ENCODE measurements at places on chromosomes 7 and 10. TPM values are rescaled to one million over a fixed set of nuclear protein-coding genes. Genes with fewer than 3 reads are reported as not detected.
A peak's percentile ranks its signal among the peaks of the same experiment; 100 is the strongest.

DNA sequence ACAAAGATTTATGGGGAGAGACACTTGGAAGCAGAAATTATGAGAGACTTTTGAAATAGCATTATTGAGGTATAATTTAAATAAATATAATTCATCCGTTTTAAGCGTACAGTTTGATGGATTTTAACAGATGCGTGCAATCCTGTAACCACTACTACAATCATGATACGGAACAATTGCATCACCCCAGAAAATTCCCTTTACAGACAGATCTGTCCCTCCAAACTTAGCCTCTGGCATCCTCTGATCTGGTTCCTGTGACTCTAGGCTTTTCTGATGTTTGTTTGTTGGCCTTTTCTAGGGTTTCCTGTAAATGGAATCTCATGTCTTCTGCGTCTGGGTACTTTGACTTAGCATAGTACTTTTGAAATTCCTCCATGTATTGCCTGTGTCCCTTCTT is 15.5 kb downstream of the UBN2 start:
- no peak for ATAC-seq

The NACAD gene
- total RNA-seq = 7.0 TPM

GRCh38 chr10:1287971-1288401 is 231.8 kb downstream of the WDR37 start:
- ATAC-seq = peak; percentile 52

DNA sequence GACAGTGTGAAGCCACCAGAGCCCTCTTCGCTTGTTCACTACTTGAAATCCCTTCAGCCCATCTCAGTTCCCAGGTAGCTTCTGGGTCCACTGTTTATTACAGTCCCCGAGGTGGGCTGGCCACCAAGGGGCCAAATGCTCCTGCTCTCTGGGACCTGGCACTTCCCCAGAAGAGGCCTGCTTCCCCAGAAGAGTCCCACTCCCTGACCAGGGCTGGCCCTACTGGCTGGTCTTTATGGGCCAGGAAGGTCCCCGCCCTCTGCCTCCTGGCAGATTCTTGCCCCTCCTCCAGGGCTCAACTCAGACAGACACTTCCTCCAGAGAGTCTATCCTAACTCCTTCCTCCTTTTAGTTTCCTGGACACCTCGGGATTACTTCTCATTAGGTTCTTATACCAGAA is 70.7 kb upstream of the LRRC18 start:
- no peak for ATAC-seq

- ATAC-seq = no peak
Observed at GRCh38 chr10:116082762-116083161, 190.2 kb downstream of the GFRA1 start.

The GIMAP6 gene
- 15.7 TPM for total RNA-seq

The ELMO1 gene
- total RNA-seq = 46.4 TPM

GRCh38 chr10:24703700-24704099 is 20.0 kb downstream of the ARHGAP21 start:
- ATAC-seq = no peak

- ATAC-seq = peak; percentile 16
Observed at GRCh38 chr10:25059990-25060389, 43.6 kb downstream of the THNSL1 start.

The LRMDA gene
- total RNA-seq = 7.9 TPM

DNA sequence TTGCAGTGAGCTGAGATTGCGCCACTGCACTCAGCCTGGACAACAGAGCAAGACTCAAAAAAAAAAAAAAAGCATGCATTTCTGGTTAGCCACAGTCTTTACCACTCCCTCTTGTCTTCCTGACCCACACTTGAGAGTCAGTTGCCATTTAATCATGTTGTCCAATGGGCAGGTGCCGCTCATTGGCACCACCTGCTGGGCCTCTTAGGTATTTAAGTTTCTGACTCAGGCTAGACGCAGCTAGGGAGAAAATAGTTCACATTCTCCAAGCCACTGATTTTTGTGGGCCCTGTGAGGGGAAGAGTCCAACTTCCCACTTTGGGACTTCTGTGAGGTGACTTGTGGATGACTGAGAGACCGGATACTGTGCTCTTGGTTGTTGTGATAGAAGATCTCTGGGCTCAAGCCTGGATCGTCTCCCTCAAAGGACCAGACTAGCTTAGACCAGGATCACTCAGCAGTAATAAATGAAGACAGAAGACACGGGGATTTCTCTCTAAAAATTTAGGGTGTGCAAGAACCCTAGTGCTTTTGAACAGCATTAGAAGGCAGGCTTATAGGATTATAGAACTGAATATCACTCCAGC is 26.8 kb upstream of the SORCS3 start:
- no peak for ATAC-seq

DNA sequence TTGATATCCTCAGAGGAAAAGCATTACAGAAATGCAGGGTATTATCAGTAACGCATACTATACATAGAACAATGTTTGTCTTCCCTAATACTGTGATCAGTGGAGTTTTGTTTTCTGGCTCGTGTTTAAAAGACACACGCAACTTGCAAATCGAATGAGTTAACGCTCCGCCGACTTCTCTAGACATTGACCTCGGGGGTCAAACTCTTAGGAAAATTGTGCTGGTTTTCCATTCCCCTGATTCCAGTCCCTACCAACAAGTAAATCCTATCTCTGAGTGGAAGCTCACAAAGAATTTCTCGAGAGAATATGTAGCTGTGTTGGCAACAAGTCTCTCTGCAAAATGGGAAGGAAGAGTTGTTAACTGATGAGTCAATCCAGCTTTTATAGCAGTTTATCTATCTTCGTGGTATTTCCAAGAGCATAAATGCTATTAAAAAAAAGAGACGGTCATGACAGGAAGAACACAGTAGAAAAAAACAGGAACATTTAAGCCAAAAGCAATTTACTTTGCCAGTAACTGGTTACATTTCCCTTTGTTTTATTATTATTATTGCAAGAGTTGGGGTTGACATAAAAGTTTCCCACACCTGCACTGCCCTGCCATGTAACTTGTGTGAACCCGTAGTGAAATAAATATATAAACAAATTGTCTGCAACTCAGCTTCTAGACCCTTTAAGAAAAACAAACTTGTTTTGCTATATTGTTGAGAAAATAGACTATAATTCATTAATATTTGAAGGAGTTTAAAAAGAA is 144.4 kb downstream of the ARID5B start:
- peak; percentile 26 for ATAC-seq

DNA sequence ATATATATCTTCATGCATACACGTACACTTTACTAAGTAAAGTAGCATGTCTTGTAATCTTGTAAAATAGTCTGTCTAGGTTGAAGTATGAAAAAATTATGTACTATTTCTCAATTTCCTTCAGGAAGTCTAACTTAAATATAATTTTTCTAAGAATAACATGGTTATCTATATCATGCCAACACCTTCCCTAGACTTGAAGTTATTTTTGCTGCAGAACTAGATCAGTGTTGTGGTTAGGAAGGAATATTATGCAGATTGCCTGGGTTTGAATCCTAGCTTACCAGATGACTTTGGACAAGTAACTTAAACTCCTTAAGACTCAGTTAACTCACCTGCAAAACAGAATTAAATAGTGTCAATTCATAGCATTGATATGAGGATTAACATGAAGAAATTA is 142.2 kb upstream of the SEMA3A start:
- ATAC-seq = no peak

The GRM8 gene
- 3.4 TPM for total RNA-seq

The SLC26A3 gene
- total RNA-seq = 6.9 TPM

The CARD11 gene
- total RNA-seq = 0.27 TPM

The ZNHIT1 gene
- 84.8 TPM for total RNA-seq

DNA sequence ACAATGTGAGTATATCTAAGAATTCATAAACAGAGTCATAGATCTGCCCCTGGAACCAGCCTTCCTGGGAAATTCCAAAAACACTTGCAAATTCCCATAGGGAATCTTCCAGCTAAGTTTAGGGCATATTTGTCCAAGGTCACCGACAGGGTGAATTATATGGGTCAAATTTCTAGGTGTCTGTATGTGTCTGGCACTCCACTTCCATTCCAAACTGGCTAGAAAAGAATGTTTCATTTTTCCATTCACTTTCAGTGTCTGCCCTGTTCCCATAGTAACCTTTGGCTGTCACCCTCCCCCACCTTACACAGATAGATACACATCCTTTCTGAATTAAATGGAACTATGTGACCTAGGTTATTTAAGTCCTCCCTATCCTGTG is 230.9 kb downstream of the CREB5 start:
- peak; percentile 20 for ATAC-seq

GRCh38 chr10:2120746-2121145 is 383.4 kb upstream of the ADARB2 start:
- no peak for ATAC-seq

GRCh38 chr10:103227416-103227815 is 18.3 kb upstream of the RPEL1 start:
- no peak for ATAC-seq

- ATAC-seq = no peak
Observed at GRCh38 chr7:105989191-105989590, 26.1 kb downstream of the CDHR3 start.

DNA sequence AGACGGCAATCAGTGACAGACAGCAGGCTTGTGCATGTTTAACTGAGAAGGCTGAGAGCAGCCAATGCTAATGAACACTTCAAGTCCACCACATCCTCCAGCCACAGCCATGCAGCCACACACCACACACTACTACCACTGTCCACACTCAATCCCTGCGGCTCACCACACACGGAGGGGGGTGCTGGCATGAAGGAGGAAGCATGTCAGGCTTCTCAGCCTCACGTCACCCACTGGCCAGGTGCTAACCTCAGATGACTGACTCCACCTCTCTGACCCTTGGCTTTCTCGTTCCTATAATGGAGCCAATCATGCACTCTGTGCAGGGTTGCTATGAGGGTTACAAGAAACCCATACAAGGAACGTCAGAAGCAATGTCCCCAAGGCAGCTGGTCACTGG is 165.4 kb upstream of the RNF32 start:
- ATAC-seq = peak; percentile 19

DNA sequence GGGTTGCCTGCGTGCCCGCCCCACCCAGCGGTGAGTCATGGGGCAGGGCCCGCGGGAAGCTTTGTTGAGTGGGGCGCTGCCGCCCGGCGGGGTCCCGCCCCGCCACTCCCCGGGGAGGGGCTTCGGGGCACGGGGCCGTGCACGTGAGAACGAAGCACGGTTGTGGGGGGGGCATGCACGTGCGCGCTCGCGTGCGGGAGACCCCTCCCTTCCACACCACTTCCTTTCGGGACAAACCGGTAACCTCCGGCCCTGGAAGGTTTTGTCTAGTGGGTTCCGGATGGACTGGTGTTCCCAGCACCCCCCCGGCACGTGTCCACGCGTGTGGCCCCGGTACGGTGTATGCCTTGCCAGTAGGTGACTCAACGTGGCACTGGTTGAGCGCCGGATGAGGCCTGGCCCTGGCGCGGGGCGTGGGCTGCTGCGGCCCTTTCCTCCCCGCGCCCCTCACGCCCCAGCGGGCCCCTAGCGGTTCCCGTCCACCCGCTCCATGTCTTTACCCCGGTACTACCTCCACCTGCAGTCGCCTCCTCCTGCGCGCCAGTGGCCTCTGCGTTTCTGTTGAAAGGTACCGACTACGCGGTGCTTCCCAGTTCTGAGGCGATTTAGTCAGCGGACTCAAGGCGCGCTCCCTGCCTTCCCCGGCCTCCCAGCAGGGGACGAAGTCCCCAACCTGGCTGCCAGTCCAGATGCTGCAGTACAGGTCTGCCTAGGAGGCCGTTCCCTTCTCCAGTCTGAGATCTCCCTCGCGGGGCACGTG is 3.1 kb downstream of the ADIRF start:
- ATAC-seq = peak; percentile 87

The SRI gene
- total RNA-seq = 35.2 TPM

GRCh38 chr10:130493021-130493420 is 356.8 kb downstream of the GLRX3 start:
- no peak for ATAC-seq

DNA sequence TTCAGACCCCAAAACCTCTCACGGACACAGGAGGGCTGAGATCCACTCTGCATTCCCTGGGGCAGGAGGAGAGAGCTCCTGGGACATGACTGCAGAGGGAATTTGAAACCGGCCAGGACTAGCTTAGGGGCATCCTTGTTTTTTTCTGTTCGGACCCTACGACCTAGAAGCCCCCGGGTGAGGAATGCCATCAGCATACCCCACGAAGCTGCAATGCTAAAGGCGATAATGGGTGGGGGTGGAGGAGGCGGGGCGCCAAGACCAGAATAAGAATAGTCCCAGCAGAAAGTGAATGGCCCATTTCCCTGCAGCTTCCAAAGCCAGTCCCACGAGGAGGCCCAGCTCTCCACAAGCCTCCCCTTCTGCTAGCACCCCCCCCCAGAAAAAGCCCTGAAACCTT is 4.0 kb downstream of the PDGFA start:
- no peak for ATAC-seq

GRCh38 chr10:91708174-91708861 is 75.4 kb upstream of the PPP1R3C start:
- ATAC-seq = no peak

DNA sequence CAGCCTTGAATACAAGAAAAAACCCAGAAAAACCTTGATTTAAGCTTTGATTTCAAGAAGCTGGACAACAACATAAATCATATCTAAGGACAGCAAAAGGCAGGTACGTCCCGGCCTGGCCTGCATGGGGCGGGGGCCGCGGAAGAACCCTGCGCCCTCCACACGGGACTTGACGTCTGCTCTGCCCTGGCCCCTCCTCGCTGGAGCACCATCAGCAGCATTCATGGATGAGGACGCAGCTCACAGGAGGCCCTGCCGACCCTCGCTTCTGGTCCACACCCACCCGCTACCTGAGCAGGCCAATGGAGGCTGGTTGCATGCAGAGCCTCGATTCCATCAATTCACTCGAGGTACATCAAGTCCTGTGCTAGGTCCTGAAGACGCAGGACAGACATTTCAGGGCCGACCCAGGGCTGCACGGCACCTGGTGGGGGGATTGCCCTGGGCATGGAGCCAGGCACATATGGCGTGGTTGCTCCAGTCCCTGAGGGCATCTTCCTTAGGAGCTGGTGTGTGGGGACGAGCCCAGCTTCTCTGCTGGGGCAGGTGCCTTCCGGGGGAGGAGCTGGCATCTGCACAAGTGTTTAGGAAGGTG is 63.1 kb upstream of the NKX6-2 start:
- no peak for ATAC-seq

DNA sequence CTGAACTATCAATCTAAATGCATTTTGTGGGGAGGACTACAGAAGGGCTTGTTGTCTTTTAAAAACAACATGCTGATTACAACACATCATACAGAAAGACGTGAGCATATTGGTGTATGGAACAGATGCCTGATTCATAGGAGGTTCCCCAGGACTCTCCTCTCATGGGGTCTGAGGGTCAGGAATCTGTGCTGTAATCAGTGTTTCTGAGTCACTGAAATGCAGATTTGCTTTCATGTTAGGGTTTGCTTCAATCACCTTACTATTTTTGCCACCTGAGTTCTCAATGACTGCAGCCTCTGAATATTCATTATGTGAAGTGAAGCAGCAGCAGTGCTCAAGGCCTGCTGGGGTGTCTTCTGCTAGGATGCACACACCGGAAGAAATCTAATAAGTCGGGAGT is 550 bp upstream of the ANK3 start:
- ATAC-seq = no peak

The CTAGE6 gene
- total RNA-seq = 1.1 TPM

GRCh38 chr10:12042409-12042796 is 206 bp downstream of the UPF2 start:
- peak; percentile 4 for ATAC-seq

- no peak for ATAC-seq
Observed at GRCh38 chr10:120047926-120048325, 155.4 kb downstream of the SEC23IP start.
